ENCODE measurements at places on chromosomes 11 and 22.
A peak's percentile ranks its signal among the peaks of the same experiment; 100 is the strongest.

GRCh38 chr11:18617688-18618341 is 16.3 kb downstream of the SPTY2D1 start:
- no peak for DNase-seq

GRCh38 chr22:45413368-45414211 is at the start of the genes RIBC2 and SMC1B:
TSS of gene RIBC2 (plus strand) at chr22:45413693. CDS start at chr22:45413887, 194 bp downstream.
TSS of gene SMC1B (minus strand) at chr22:45413599. CDS start at chr22:45413567, 32 bp downstream.
- DNase-seq: peak; percentile 39

DNA sequence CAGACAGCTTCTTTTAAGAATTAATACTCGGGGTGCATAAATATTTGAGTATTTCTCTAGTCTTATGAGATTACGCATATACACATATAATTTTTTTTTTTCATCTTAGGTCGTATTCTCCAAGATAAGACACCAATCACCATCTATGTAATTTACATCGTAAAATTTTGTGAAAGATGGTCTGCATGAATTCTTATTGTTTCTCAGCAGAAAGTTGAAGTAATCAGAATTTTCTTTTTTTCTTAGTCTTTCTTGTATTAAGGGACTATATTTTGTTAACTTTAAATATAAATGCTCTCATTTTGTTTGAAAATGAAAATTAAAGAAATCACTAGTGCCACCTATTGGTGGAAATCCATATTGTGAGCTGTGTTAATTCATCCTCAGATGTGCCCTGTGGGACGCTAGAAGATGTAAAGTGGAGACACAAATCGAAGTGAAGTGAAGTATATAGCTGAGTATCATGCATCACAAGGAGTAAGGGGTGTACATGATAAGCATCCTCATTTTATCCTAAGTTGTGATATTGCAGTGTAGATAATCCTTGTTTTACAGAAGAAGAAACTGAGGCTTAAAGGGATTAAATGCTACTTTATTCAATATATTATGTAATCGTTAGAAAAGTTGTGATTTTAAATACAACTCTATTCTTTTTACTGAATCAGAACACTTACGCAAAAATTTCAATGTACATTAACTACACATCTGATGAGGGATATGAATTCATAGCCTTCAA is 2084.3 kb downstream of the LRRC4C start:
- peak; percentile 44 for DNase-seq

- DNase-seq: no peak
These were observed 30.2 kb downstream of the SBF1 start for GRCh38 chr22:50444663-50445062.

DNA sequence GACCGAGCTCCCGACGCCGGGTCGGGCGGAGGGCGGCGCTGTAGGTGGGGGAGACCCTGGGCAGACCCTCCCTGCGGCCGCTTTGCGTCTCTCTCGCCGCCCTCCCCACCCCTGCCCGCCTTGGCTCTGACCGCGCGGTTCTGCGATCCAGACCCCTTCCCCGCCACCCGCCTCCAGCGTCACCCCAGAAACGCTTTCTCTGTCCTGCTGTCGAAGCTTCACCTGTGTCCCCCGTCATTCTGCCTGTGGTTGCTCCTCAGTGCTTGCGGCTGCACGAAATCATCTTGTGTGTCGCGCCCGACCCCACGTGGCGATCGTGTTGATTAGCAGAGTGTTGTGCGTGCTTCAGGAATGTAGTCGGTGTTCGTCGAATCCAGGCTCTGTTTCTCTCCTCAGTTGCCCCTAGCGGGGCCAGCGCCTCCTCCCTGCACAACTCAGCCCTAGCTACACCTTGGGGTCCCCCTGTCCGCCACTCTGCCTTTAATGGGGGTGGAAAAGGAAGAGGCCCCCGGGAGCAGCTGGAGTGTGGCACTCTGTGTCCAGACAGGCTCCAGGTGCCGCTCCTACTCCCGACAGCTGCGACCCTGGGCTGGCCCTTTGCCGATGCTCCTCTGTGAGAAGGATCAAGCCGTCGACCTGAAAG is 851 bp downstream of the PTDSS2 start:
- DNase-seq: peak; percentile 71

GRCh38 chr22:29934596-29934995 is 51.6 kb downstream of the MTMR3 start:
- DNase-seq: no peak

GRCh38 chr11:115927823-115928329 is 423.7 kb upstream of the CADM1 start:
- no peak for DNase-seq

DNA sequence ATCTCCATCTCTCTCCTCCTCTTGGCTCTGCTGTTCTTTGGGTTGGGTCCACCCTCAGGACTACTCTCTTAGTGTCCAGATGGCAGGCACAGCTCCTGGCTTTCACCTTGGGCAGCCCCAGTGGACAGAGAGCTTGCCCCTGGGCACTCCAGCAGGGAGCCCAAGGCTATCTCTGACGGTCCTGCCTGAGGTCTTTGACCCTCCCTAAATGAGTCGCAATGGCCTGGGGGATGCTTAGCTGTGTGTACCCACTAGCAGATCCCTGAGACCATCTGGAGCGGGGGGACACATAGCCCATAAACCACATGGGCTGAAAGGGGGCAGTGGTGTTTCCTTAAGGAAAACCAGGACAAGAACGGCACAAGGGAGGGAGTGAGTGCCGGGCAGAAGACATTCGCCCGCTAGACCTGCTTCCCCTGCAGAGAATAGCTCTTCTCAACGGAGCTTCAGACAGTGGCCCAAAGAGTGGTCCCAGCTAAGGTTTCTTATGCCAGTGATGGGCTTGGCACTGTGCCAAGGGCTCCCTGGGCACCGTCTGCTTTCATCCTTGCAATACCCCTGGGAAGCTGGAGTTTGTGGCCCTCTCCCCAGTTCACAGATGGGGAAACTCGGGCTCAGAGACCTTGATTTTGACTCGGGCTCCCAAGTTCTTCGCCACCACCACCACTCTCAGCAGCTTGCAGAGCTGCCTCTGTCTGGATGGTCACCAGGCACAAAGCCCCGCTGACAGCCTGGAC is 53.9 kb upstream of the ANO1 start:
- no peak for DNase-seq

DNA sequence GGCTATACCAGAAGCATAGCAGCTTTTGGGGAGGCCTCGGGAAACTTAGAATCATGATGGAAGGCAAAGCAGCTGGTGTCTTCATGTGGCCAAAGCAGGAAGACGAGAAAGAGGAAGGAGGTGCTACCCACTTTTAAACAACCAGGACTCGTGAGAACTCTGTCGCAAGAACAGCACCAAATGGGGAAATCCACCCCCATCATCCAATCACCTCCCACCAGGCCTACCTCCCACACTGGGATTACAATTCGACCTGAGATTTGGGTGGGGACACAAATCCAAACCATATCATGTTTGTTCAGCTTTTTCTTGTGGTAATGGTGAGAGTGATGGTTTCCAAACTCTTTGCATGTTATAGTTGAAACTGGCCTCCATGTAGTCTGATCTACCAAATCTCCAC is 32.5 kb upstream of the OR10D3 start:
- DNase-seq: no peak

- DNase-seq: peak; percentile 92
These were observed at the start of gene PAX6 for GRCh38 chr11:31810779-31811647. TSS of gene PAX6 (minus strand) at chr11:31811322. CDS start at chr11:31806411, 4,911 bp downstream.

DNA sequence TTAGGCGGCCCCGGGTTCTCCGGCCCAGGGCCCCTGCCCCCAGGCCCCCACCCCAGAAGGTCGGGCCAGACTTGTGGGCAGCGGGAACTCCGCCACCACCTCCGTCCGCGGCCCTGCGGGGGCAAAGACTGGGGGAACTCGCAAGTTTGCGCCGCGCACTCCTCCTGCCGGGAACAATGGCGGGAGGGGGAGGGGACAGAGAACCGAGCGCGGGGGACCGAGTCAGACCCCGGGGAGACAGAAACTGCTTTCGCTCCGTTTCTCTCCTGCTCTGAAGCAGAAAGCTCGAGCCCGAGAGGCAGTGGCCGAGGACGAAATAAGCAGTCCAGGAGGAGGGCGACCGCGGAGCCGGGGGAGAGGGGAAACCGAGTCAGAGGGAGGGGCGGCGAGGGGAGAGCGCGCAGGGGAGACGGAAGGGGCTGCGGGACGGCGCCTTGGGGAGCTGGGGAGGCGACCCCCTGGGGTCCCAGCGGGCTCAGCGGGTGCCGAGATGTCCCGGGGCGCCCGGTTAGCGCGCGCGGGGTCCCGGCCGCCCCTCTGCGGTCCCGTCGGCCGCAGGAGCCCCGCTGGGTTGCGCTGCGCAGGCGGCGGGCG is 555 bp downstream of the TP53I11 start:
- DNase-seq: peak; percentile 63

- peak; percentile 39 for DNase-seq
These were observed 25.3 kb downstream of the DUSP8 start for GRCh38 chr11:1546536-1547466.

- DNase-seq: peak; percentile 71
These were observed 16.5 kb downstream of the P2RX3 start for GRCh38 chr11:57354699-57355098.

DNA sequence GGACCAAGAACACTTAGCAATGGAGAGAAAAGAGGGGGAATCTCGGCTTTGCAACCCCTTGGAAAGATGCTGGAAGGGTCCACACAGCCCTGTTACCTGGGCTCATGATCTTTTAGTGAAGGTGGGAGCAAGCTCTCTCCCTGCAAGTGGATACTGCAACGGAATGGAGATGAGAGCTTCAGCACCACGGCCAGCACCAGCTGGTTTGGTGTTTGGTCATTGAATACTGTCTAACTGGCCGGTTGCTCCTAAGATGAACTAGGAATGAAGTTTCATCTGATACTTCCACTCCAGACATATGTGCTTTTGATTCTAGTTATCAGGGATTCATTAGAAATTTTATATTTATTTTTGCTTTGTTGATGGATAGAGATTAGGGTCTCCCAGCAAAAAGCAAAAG is 16.3 kb downstream of the HTR3A start:
- DNase-seq: no peak

DNA sequence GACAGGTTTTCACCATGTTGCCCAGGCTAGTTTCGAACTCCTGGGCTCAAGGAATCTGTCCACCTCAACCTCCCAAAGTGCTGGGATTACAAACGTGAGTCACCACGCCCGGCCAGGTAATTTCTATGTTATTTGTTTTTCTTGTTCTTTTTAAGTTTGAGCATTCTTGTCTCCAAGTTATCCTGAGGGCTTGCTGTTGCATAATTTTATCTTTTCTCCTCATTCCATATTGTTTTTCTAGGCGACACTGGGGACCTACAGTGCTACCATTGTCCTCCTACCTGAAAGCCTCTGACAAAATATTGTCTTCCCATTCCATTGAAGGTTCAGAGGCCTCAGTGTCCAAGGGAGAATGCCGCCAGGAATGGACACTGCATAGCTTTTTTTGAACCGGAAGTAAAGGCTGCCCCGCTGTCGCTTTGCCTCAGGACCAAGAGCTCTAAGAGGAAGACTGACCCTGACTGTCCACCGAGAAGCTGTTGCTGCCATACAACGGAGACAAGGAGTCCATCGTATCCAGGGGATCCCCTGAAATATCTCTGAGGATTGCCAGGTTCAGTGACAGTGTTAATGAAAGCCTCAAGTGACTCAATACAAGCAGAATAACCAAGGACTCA is 9.7 kb downstream of the AP5B1 start:
- no peak for DNase-seq

DNA sequence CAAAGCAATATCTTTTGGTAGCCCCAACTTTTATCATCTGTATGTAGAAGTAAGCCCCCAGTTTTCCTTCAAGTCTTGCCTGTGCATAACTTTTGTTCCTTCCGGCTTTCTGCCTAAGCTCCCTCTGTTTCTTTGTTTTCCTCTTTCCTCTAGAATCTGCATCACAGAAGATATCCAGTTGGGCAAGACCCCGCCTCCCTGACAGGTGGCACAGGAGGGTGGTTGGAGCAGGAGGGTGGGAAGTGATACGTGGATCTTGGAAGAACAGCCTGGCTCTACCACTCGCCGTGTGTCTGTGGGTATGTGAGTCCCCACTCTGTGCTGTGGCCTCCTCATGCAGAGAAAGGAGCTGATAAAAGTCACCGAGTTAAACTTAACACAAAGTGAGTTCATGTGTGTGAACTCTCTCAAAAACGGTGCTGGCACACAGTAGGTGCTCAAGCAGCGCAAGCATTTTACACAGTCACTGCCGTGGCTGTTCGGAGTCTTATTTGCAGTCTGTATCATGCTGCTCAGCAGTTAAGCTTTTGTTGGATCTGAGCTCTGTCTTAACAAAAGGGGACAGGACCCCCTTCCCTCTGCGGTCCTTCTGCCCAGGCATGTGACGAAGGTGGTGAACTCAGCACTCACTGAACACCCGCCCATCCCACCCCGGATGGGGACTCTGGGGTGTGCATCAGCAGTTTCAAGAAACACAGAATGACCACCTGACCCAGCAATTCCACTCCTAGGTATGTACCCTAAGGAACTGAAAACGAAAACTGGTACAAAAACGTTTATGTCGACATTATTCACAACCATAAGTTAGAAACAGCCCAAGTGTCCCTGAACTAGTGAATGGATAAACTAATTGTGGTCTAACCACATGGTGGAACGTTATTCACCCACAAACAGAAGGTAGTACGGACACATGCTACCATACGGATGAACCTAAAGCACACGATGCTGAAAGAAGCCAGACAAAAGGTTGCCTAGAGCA is 249.1 kb downstream of the CTTN start:
- DNase-seq: no peak

DNA sequence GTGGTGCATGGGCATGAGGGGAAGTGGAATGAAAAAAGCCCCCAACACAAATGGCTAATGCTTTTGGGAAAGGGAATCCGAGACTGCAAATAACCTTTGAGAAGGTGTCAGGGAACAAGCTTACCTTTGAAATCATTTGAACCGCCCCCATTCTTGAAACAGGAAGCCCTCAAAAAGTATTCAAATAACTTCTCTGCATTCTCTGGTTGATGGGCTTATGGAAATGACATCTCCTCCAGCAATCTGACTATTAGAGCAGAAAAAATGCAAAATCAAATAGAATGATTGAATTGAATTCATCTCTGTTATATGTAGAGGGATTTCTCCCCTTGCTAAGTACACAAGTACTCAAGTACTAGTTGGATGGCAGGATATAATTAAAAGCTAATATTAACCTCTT is 409.9 kb downstream of the TMEM135 start:
- no peak for DNase-seq

- no peak for DNase-seq
These were observed 2.0 kb downstream of the MB start for GRCh38 chr22:35615156-35615555.

DNA sequence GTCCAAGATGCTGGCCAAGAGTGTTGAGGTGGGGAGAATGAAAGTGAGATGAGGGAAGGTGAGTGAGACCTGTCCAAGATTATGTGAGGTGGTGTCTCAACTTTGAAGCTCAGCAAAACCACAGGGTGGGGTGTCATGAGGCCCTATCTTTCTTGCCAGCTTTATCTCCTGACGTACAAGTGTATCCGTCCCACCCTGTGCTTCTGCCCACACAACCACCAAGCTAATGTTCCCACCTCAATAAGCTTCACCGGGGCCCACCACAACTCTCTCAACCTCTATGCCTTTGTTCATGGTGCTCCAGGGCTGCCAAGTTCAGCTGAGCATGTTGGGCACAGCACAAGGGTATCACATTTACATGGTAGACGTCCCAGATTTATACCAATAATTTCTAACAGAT is 7.1 kb upstream of the TPST2 start:
- DNase-seq: no peak

GRCh38 chr22:44585559-44586350 is 87.7 kb upstream of the RTL6 start:
- no peak for DNase-seq

GRCh38 chr11:74021998-74022397 is 13.1 kb upstream of the UCP3 start:
- DNase-seq: no peak

- peak; percentile 7 for DNase-seq
These were observed 1.4 kb downstream of the OTOG start for GRCh38 chr11:17548444-17548843.

GRCh38 chr11:125357551-125357950 is 138.5 kb downstream of the FEZ1 start:
- DNase-seq: no peak

All from NCI-H82 (cell line).